ENCODE measurements at places on chromosomes 2 and 18. TPM values are rescaled to one million over a fixed set of nuclear protein-coding genes. Genes with fewer than 3 reads are reported as not detected.

DNA sequence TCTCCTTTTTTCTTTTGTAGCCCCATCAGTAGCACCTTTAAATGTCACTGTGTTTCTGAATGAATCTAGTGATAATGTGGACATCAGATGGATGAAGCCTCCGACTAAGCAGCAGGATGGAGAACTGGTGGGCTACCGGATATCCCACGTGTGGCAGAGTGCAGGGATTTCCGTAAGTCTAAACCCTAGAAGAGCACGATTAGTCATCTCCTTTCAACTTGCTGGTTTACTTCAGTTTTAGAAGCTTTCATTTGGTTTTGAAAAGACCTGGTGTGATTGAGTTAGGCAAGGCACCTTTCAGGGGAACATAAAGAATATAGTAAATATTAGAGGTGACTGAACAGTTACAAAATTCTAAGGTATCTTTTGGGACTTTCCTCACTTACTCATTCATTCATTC lies 72.2 kb upstream of the TMEM87B start:
- peaks cover 9% of the 10 kb centered on the region for H3K36me3 ChIP-seq
- H3K4me1 ChIP-seq, result peaks cover 11% of the 10 kb centered on the region
- H3K4me3 ChIP-seq, result no peak overlapping the region
- no peak for DNase-seq
- H3K27me3 ChIP-seq, result no peaks in the 10 kb centered on the region

The ATOH8 gene
- total RNA-seq, result 9.0 TPM

The RND3 gene
- total RNA-seq, result 49.0 TPM

DNA sequence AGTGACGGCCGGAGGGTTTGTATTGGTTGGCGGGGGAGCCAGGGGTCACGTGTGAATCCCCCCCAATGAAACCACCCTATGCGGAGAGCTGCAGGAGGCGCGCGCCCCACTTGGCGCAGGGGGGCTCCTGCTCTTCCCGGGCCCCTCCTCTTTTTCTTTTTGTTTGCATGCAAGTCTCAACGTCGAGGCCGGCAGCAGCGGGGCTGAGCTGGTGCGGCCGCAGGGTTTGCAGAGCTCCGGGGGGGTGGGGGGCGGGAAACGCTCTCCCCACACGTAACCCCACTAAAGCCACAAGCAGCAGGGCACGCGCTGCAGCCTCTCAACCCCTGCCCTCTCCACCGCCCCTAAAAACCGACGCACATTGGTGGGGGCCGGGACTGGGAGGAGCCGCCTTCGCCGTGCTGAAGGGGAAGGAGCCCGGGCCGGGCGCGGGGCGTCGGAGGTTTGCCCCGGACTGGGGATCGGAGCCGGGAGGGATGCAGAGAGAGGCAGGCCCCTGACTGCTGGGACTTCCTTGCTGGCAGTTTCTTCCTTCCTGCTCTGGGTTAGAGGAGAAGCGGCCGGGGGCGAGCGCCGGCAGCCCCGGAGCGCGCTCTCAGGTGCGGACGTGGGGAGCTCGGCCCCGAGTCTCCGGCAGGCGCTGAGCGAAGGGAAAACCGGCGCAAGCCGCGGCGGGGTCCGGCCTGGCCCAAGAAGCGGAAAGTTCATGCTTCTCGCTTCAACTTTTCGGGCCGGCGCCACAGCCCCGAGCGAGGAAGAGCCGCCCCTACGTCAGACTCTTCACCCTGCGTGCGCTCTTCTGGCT lies 864 bp downstream of the LBH start:
- peaks cover 7% of the 10 kb centered on the region for H3K36me3 ChIP-seq
- DNase-seq, result peak; percentile 74
- H3K4me3 ChIP-seq, result peak overlapping the region; percentile 88

DNA sequence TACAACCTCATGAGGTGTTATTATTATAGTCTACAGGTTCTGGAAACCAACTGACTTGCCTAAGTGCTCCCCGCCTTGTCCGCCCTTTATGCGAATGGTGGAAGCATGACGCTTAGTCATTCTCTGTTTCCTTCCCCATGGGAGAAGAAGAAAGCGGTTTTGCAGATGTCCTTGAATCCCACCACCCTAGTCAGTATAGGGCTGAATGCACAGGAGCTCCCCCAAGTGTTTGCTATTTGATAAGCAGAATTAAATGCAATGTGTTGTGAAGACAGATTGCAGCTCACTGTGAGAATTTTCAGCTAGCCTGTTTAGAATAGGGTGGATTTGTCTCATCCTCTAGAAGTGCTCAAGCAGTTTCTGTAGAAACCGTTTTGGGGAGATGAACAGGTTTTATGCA lies 652.0 kb downstream of the DCC start:
- H3K4me1 ChIP-seq, result peaks cover 9% of the 10 kb centered on the region
- no peaks in the 10 kb centered on the region for H3K27me3 ChIP-seq
- H3K4me3 ChIP-seq, result no peak overlapping the region
- H3K36me3 ChIP-seq, result no peaks in the 10 kb centered on the region
- DNase-seq, result no peak
- no peak overlapping the region for H3K27ac ChIP-seq

DNA sequence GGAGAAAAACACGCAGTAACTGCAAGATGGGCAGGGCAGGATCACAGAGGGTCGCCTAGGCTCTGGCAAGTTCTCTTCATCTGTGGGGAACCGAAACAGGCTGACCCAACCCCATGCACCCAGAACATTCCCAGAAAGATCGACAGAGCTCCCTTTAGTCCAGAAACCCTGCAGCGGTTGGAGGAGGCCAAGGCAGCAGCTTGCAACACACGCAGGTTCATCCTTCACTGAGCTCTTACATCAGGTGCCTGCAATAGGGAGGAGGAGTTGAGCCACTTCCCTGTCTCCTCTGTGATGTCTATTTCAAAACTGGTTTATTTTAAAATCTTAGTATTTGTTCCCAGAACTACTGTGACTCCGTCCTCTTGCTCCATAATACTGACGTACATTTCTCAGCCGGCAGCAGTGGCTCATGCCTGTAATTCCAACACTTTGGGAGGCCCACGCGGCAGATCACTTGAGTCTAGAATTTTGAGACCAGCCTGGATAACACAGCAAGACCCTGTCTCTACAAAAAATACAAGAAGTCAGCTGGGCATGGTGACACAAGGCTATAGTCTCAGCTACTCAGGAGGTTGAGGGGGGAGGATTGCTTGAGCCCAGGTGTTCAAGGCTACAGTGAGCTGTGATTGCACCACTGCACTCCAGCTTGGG lies 11.5 kb upstream of the SLC11A1 start:
- no peaks in the 10 kb centered on the region for H3K27me3 ChIP-seq
- DNase-seq, result no peak
- H3K4me1 ChIP-seq, result peaks cover 3% of the 10 kb centered on the region
- H3K27ac ChIP-seq, result no peak overlapping the region

The FN1 gene
- total RNA-seq, result 28.6 TPM

The SPP2 gene
- total RNA-seq, result not detected

The C1GALT1C1L gene
- 0.49 TPM for total RNA-seq

DNA sequence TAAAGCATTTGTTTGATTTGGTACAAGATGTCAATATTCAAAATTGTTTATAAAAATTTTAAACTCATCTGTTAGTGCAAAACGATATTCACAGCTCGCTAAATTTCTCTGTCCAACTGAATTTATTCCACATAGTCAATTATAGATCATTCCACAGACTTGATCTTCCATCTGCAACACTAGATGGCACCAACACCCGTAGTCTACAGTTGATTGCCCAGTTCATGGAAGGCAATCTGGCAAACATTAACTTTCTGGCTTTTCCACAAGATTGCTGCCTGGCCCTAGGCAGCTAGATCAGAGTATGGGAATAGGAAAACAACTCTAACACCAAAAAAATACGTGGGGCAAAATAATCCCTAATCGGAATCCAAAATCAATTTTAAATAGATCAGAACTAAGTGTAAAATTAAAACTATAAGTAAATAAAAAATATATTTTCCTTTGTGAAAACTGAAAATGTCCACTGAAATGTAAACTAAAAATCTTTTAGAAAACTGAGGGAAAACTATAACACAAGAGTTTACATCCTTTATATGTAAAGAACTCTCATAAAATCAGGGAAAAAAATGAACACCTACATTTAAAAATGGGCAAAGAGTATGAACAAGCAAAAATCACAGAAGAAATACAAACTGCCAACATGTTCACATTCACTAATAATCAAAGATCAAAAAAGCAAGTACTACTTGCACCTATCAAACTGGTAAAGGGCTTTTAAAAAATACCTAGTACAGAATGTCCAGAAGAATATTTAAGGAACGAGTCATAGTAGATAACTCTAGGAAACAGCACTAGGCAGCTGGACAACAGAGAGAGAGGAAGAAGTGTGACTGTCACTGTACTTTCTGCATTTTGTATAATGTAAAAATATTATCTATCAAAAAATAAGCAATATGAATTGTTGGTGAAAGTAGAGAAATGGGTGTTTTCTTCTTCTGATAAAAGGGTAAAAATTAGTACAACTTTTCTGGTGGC lies 35.0 kb downstream of the RTN4 start:
- H3K36me3 ChIP-seq, result no peaks in the 10 kb centered on the region
- peaks cover 40% of the 10 kb centered on the region for H3K4me1 ChIP-seq
- no peak overlapping the region for H3K27ac ChIP-seq
- no peak overlapping the region for H3K4me3 ChIP-seq

- no peaks in the 10 kb centered on the region for H3K36me3 ChIP-seq
- no peaks in the 10 kb centered on the region for H3K27me3 ChIP-seq
- H3K27ac ChIP-seq, result no peak overlapping the region
- no peak overlapping the region for H3K4me3 ChIP-seq
Observed at GRCh38 chr18:32259553-32259952, 69.7 kb downstream of the MEP1B start.

DNA sequence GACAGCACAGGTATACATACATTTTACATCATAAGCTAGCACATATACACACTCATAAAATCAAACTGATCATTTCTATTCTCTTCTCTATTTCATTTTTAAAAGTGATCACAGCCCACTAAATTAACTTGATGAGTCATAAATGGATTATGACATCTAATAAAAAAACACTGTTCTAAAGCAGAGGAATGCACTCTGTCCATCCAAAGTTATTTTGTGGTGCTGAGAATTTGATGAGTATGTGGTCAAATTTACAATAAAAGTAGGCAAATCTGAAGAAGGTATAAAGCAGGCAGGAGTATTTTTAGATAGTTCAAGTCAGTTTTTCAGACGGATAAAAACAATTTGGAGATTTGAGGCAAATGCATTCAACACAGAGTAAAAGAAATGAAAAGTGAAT lies 104.4 kb downstream of the NOL4 start:
- H3K4me1 ChIP-seq, result peaks cover 3% of the 10 kb centered on the region
- no peaks in the 10 kb centered on the region for H3K36me3 ChIP-seq
- H3K4me3 ChIP-seq, result no peak overlapping the region
- H3K27me3 ChIP-seq, result no peaks in the 10 kb centered on the region
- no peak overlapping the region for H3K27ac ChIP-seq

The OR6B2 gene
- total RNA-seq, result not detected

The DAW1 gene
- not detected for total RNA-seq

The ASB18 gene
- total RNA-seq, result not detected

DNA sequence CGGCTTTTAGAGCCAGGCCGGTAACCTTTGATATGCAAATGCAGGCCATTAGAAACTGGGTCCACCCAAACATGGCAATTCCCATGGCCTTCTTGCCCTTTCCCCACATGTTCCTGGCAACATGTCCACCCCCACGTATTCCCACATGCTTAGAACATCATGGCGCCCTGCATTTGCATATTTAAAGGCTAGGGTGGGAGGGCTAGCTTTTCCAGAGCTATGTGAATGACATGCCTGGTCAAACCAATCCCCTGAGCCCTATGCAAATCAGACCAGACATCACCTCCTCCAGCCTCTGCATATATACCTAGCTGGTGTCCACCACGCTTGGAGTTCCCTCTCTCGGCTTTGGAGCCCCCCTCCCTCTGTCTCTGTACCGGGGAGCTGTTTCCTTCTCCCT lies 481.9 kb downstream of the CDH2 start:
- no peak for DNase-seq
- H3K4me1 ChIP-seq, result peaks cover 18% of the 10 kb centered on the region
- H3K36me3 ChIP-seq, result peaks cover 8% of the 10 kb centered on the region
- H3K27me3 ChIP-seq, result no peaks in the 10 kb centered on the region
- peak overlapping the region; percentile 76 for H3K27ac ChIP-seq

The VIL1 gene
- not detected for total RNA-seq

DNA sequence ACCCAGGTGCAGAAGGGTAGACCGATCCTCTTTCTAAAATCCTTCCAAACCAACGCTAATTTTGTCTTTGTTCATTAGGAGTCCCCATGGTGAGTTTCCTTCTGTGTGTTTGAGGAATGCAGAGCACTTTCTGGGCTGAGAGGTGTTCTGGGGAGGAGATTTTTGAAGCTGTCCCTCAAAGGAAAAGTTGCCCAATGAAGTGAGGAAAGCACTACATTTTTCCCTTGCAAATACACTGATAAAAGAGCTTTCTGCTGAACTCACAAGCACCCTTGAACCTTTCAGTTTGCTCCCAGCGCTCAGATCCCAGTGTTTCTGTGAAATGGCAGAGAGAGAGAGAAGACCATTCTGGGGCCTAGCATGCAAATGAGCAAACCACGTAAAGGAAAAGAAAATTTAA lies 299.6 kb upstream of the FANCL start:
- peaks cover 35% of the 10 kb centered on the region for H3K4me1 ChIP-seq
- H3K27me3 ChIP-seq, result no peaks in the 10 kb centered on the region
- DNase-seq, result no peak
- H3K36me3 ChIP-seq, result no peaks in the 10 kb centered on the region

The ACVR1C gene
- total RNA-seq, result 0.59 TPM

DNA sequence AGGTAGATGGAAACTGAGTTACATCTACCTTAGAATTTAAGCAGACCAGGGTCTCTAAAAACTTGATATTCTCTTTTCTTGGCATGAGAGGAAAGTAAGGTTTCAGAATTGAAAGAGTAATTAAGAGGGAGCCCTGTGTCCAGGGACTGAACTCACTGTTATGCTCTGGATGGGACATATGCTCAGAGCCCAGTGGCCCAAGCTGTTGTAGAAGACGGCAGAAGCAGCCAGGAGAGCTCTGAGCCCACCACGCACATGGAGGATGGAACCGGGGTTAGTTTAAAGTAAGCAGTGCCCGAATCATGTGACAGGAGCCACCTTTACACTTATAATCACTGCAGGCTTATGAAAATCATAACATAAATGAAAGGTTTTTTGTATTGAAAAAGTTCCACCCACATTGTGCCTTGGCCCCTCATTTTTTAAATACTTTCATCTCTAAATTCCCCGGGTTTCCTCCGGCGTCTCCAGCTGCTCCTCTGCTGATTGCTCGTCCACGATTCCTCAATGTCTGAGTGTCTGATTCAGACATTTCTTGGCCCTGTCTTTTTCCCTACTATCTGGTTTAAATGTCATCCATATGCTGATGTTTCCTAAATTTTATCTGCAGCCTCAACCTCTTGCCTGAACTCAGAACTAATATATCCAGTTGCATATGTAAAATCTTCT lies 36.1 kb upstream of the SPTBN1 start:
- H3K4me3 ChIP-seq, result peak overlapping the region; percentile 82
- peak overlapping the region; percentile 93 for H3K27ac ChIP-seq

GRCh38 chr2:204611017-204611631 lies 65.8 kb downstream of the PARD3B start:
- DNase-seq, result no peak
- H3K4me3 ChIP-seq, result no peak overlapping the region
- H3K36me3 ChIP-seq, result no peaks in the 10 kb centered on the region

- H3K27ac ChIP-seq, result no peak overlapping the region
- DNase-seq, result no peak
Observed at GRCh38 chr2:230593765-230594164, 118.9 kb upstream of the CAB39 start.

- no peaks in the 10 kb centered on the region for H3K27me3 ChIP-seq
- DNase-seq, result no peak
- no peaks in the 10 kb centered on the region for H3K36me3 ChIP-seq
Observed at GRCh38 chr2:197130318-197130717, 180.3 kb downstream of the ANKRD44 start.

The CYS1 gene
- not detected for total RNA-seq
